ENCODE measurements at places on chromosomes 16 and 17. TPM values are rescaled to one million over a fixed set of nuclear protein-coding genes. Genes with fewer than 3 reads are reported as not detected.

- no peak for DNase-seq
Measured at GRCh38 chr16:194516-194915, 14.3 kb downstream of the HBQ1 start.

- DNase-seq: no peak
Measured at GRCh38 chr17:79732254-79732653, 1.5 kb downstream of the ENPP7 start.

DNA sequence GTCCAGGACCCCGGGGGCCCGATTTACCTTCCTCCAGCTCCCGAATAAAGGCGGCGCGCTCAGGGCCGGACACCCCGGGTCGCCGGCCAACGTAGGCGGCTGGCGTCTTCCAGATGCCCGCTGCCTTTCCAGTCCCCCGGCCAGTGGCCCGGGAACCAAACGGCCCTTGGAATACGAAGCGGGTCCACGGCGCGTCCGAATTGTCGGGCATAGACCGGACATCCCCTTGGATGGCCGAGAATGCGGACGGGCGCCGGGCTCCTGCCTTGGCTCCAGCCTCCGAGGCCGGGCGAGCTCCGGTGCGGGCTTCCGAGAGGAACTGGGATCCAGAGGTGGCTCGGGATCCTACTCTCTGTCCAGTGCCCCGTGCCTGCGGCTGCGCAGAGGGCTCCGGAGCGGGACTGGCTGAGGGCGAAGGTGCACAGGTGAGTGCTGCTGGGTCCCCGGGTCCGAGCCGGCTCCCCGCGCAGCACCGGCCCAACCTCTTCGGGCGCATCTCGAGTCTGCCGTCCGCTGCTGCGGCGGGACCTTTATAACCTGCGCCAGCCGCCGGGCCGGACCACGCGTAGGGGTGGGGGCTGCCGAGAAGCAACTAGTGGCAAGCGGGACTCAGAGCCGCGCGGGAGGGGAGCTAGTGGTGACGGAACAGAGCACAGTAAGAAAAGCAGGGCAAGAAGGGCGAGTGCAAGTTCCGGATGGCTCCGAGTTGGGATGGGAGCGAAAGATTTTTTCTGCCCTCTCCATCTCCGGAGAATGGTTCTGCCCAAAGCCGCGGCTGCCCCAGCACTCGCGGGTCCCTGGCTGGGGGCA is at the start of gene HAP1:
TSS of gene HAP1 (minus strand) at position 505 of the 810 bp plus-strand sequence. CDS start at position 496, 9 bp downstream.
- no peak for DNase-seq

- no peak for DNase-seq
Measured at GRCh38 chr17:12537436-12537835, 128.3 kb upstream of the MYOCD start.

DNA sequence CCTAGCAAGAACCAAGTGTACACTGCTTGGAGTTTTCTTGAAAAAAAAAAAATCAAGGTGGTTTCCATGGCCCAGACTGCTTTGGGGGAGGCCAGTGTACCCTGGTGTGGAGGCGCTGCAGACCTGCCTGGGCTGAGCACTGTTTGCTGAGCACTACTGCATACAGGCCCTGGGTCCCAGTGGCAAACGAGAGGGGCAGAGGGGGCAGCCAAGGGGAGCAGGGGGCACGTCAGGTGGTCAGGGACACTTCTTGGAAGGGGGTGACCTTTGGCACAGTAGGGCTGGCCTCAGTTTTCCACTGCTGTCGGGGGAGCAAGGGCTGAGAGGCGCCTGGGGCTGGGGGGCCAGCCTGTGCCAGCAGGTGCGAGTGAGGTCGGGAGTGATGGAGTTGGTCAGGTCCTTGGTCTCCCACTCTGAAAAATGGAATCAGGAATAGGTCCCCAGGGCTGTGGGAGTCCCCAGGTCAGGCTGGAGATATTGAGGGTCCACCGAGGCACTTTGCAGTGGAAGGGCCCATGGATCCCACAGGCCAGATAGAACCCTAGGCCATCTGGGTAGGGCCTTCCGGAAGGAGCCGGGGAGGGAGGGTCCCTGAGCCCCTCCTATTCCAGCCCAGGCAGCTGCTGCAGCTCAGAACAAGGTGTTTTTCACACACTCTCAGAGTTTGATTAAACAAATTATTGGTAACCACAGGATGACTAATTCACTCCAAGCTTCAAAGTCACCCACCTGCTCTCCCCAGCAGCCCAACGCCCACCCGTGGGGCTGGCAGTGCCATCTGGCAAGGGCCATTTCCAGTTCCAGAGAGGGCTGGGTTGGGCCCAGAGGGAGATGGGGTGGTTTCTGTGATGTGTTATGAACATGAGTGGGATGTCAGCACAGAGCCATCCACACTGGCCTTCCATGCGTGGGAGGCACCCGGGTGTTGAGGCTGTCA is 3.5 kb downstream of the ZFPM1 start:
- DNase-seq: no peak

GRCh38 chr16:52405441-52405840 is 141.5 kb downstream of the TOX3 start:
- peak; percentile 17 for DNase-seq

- DNase-seq: no peak
Measured at GRCh38 chr16:55021595-55022475, 91.2 kb downstream of the IRX5 start.

Gene CA5A
- 0.54 TPM for polyA plus RNA-seq

DNA sequence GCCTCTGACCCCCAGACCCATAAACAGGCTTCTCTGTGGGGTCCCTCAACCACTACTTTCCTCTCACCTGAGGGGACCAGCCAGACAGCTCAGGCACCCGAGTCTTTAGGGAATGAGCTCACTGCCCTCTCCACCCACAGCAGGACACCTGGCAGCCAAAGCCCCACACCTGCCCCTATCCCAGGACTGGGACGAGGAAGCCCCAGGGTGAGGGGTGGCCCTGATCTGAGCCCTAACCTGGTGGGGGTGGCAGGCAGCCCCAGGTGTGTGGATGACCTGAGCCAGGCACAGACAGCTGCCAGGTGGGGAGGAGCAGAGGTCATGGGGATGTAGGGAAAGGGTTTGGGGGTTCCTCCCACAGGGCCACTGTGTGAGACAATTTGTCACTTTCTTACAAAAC is 1.7 kb upstream of the TEX19 start:
- DNase-seq: no peak
